Right renal cortex interstitium (tissue), 3 donors: ENCODE measurements at places on chromosomes 4 and X.

DNA sequence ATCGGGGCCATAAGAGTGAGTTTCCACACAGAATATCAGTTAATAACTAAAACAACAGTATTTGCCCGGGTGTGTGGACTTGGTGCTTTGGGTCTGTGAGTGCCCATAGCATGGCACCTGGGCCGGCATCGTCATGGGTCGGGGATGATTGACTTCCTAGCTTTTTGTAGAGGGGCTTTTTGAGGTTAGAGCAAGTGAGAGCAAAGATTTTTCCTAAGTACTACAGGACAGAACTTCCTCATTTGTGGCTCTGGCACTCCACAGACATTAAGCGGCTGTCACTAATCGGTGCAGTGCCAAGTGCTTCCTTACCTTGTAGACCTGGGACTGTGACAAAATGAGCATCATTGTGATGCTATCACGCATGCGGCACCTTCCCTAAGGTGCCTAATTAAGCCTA lies 81.0 kb downstream of the SHROOM2 start:
- DNase-seq, result no peak

GRCh38 chr4:163070023-163070422 lies 96.7 kb downstream of the NAF1 start:
- no peak for DNase-seq

- no peak for DNase-seq
Measured at GRCh38 chr4:74805601-74806000, 11.3 kb upstream of the BTC start.

DNA sequence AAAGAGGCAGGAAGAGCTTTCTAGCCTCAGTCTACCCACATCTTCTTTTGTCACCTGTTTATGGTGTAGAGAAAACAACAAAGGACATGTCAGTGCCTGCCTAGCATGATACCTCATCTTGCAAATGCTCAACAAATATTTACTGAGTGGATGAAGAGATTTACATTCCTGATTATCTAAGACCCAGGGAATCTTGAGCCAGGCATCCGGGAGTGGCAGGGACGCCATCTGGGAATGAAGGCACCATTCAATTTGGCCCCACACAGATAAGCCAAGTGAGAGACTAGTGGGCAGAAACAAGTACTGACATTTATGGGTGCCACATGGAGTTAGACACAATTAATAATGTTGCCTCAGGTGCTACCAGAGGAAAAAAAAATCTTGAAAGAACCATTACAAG lies 36.8 kb upstream of the CASK start:
- no peak for DNase-seq
